Camera-type eye (tissue), 1 donor: ENCODE measurements at places on chromosomes 12 and 14. TPM values are rescaled to one million over a fixed set of nuclear protein-coding genes. Genes with fewer than 3 reads are reported as not detected.

The DAO gene
- total RNA-seq = not detected

The FAM234B gene
- 25.7 TPM for total RNA-seq

The LALBA gene
- total RNA-seq = not detected

The ADAMTS20 gene
- total RNA-seq = 1.6 TPM

The TDRD9 gene
- total RNA-seq = 11.0 TPM

The ARID2 gene
- 97.8 TPM for total RNA-seq

The ATP5MC2 gene
- total RNA-seq = 112 TPM

The PTGDR gene
- 1.6 TPM for total RNA-seq
